ENCODE measurements at places on chromosomes 6 and 20. TPM values are rescaled to one million over a fixed set of nuclear protein-coding genes. Genes with fewer than 3 reads are reported as not detected.

The CDH26 gene
- 0.78 TPM for polyA plus RNA-seq

The B3GAT2 gene
- polyA plus RNA-seq: 1.3 TPM

The SLC17A9 gene
- polyA plus RNA-seq: 0.77 TPM

The CDH22 gene
- 0.25 TPM for polyA plus RNA-seq

The WFDC5 gene
- not detected for polyA plus RNA-seq

The THBS2 gene
- 64.8 TPM for polyA plus RNA-seq

The PRDM13 gene
- not detected for polyA plus RNA-seq

The NR2E1 gene
- not detected for polyA plus RNA-seq

The IRAK1BP1 gene
- polyA plus RNA-seq: 5.2 TPM

The FHL5 gene
- polyA plus RNA-seq: 2.7 TPM

The FRMD1 gene
- 0.10 TPM for polyA plus RNA-seq

The FRS3 gene
- 7.1 TPM for polyA plus RNA-seq

The ELMO2 gene
- polyA plus RNA-seq: not detected

The EDN1 gene
- 1.6 TPM for polyA plus RNA-seq

The DXO gene
- polyA plus RNA-seq: 28.9 TPM

The SPINT3 gene
- polyA plus RNA-seq: not detected

The PGC gene
- polyA plus RNA-seq: not detected

The ENPP1 gene
- polyA plus RNA-seq: 29.7 TPM

The BPIFB2 gene
- not detected for polyA plus RNA-seq

The ZKSCAN3 gene
- 6.5 TPM for polyA plus RNA-seq

The GRIK2 gene
- 2.0 TPM for polyA plus RNA-seq

The HTR1E gene
- not detected for polyA plus RNA-seq

The IRF4 gene
- polyA plus RNA-seq: 0.60 TPM

All from muscle of arm (tissue), 14 donors.